A673 (cell line): ENCODE measurements at places on chromosomes 1 and 21.

- H3K27me3 ChIP-seq: no peaks in the 10 kb centered on the region
- no peaks in the 10 kb centered on the region for H3K4me1 ChIP-seq
- no peak overlapping the region for H3K4me3 ChIP-seq
- DNase-seq: no peak
- H3K36me3 ChIP-seq: no peaks in the 10 kb centered on the region
These were observed 44.5 kb downstream of the B3GALT5 start for GRCh38 chr21:39657091-39657689.

GRCh38 chr1:86069757-86070145, 86.8 kb downstream of the COL24A1 start:
- H3K36me3 ChIP-seq: no peaks in the 10 kb centered on the region
- H3K27me3 ChIP-seq: no peaks in the 10 kb centered on the region
- H3K4me3 ChIP-seq: no peak overlapping the region
- DNase-seq: no peak
- no peaks in the 10 kb centered on the region for H3K4me1 ChIP-seq

DNA sequence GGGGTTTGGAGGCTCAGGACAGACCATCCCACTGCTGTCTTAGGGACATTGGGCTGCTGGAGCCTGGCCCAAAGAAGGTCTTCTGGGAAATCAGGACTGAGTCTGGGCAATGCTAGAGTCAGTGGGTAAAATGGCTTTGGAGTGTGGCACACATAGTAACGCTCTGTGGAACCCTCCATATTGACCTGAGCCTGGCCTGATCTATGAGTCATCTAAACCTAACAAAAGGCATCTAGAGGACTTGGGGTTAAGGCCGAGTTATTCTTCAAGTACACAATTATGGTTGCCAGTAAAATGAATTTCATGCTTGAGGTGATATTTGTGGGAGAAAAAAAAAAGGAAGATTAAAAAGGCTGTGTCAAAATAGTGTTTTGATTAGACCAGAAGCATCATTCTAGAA, 77.7 kb downstream of the ST6GALNAC5 start:
- H3K27ac ChIP-seq: no peak overlapping the region
- no peaks in the 10 kb centered on the region for H3K4me1 ChIP-seq
- H3K27me3 ChIP-seq: peaks cover 16% of the 10 kb centered on the region
- H3K4me3 ChIP-seq: no peak overlapping the region

GRCh38 chr1:91872000-91872399, 14.0 kb downstream of the TGFBR3 start:
- no peak overlapping the region for H3K27ac ChIP-seq
- H3K27me3 ChIP-seq: no peaks in the 10 kb centered on the region
- no peaks in the 10 kb centered on the region for H3K4me1 ChIP-seq
- no peak overlapping the region for H3K4me3 ChIP-seq

GRCh38 chr1:27301052-27301422, 20.9 kb upstream of the TMEM222 start:
- no peak for DNase-seq
- H3K36me3 ChIP-seq: peaks cover 10% of the 10 kb centered on the region
- peaks cover 4% of the 10 kb centered on the region for H3K4me1 ChIP-seq
- H3K4me3 ChIP-seq: no peak overlapping the region
- no peak overlapping the region for H3K27ac ChIP-seq

DNA sequence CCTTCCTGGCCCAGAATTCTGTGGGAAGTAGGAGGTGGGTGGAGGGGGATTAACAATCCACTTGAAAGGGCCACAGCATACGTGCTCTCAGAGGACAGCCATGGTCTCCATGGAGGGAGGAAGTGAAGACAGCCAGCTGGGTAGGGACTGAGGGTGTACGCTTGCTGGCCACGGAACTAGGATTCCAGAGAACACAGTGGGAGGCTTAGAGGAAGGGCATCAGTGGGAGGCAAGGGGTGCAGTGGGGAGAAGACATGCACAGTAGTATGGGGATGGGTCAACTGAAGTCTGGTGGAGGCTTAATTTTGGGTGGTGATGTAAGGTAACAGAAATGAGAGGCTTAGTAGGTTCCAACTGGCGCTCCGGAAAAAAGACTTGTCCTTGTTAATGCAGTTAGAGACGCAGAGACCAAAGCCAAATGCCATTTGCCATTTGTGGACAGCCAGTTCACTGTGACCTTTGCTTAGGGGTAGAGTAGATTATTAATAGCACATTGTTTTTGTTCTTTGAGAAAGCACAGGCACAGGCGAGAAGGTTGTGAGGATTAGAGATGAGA, 103.0 kb downstream of the ZSCAN20 start:
- H3K27ac ChIP-seq: no peak overlapping the region
- no peak for DNase-seq
- no peaks in the 10 kb centered on the region for H3K4me1 ChIP-seq
- H3K27me3 ChIP-seq: peaks cover 6% of the 10 kb centered on the region
- H3K4me3 ChIP-seq: no peak overlapping the region

- DNase-seq: peak; percentile 65
- H3K4me1 ChIP-seq: no peaks in the 10 kb centered on the region
- H3K27ac ChIP-seq: no peak overlapping the region
- peaks cover 7% of the 10 kb centered on the region for H3K27me3 ChIP-seq
These were observed 120.2 kb upstream of the KCNE2 start for GRCh38 chr21:34243562-34243961.

GRCh38 chr21:36661511-36662309, 37.2 kb upstream of the SIM2 start:
- peak; percentile 55 for DNase-seq
- H3K27me3 ChIP-seq: no peaks in the 10 kb centered on the region
- no peak overlapping the region for H3K4me3 ChIP-seq
- no peak overlapping the region for H3K27ac ChIP-seq
- no peaks in the 10 kb centered on the region for H3K36me3 ChIP-seq

GRCh38 chr1:159560599-159560998, 24.8 kb upstream of the OR10J5 start:
- H3K4me3 ChIP-seq: no peak overlapping the region
- H3K36me3 ChIP-seq: no peaks in the 10 kb centered on the region
- no peak for DNase-seq
- peaks cover 3% of the 10 kb centered on the region for H3K27me3 ChIP-seq
- no peaks in the 10 kb centered on the region for H3K4me1 ChIP-seq

DNA sequence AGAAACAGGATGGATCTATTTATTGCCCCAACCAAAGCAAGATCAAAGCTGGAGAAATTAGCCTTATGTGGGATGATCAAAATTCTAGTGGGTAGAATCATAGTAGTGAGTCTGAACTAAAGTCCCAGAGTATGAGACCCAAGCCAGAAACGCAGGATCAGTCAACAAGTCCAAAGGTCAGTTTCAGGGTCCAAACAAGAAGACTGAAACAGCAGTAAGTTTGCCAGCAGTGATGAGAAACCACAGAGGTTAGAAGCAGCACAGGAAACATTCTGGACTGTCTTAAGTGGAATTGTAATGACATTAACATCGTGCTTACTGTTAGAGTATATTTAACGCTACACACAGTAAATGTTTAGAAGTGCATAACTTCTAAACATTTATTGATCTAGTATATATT, 251.0 kb downstream of the LRRIQ3 start:
- H3K27ac ChIP-seq: no peak overlapping the region
- no peak for DNase-seq
- H3K36me3 ChIP-seq: no peaks in the 10 kb centered on the region
- no peaks in the 10 kb centered on the region for H3K27me3 ChIP-seq

- H3K27ac ChIP-seq: no peak overlapping the region
- H3K4me3 ChIP-seq: no peak overlapping the region
- H3K36me3 ChIP-seq: no peaks in the 10 kb centered on the region
- no peak for DNase-seq
- no peaks in the 10 kb centered on the region for H3K27me3 ChIP-seq
- H3K4me1 ChIP-seq: peaks cover 12% of the 10 kb centered on the region
These were observed 3.3 kb upstream of the C1orf174 start for GRCh38 chr1:3903141-3904005.

DNA sequence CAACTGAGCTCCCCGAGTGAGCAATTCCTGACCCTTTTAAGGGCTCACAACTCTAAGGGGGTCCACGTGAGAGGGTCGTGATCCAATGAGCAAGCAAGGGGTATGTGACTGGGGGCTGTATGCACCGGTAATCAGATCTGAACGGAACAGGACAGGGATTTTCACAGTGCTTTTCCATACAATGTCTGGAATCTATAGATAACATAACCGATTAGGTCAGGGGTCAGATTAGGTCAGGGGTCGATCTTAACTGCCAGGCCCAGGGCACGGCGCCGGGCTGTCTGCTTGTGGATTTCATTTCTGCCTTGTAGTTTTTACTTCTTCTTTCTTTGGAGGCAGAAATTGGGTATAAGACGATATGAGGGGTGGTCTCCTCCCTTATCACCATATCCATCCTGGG, 30.7 kb upstream of the OPRD1 start:
- no peak overlapping the region for H3K4me3 ChIP-seq
- no peak overlapping the region for H3K27ac ChIP-seq
- DNase-seq: no peak

- peaks cover 24% of the 10 kb centered on the region for H3K27me3 ChIP-seq
- H3K36me3 ChIP-seq: no peaks in the 10 kb centered on the region
- H3K4me1 ChIP-seq: no peaks in the 10 kb centered on the region
- no peak overlapping the region for H3K27ac ChIP-seq
- DNase-seq: no peak
These were observed 37.8 kb downstream of the LRRC53 start for GRCh38 chr1:74474585-74474984.
